ENCODE measurements at places on chromosomes 6 and 20.

DNA sequence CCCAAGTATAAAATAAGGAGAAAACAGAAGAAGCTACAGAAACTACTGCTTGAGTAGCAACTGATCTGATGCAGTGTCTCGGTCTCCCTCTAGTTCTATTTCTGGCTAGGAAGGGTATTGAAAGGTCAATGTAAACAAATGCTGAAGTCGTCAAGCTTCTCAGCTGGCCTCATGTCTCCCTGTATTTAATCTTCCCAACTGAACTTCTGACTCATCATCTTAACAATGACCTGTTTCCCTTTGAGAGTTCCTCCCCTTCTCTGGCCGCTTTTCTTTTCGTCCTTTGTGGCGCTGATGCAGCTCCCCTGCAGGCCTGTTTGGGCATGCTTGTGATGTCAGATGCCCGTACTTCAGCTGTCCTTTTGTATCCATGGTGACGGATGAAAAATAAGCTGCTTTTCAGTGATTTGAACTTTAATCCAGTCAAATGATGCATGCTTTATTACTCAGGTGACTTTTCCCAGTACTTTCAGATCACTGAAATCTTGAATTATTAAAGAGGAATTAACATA is 7.8 kb upstream of the LCA5 start:
- DNase-seq: no peak

GRCh38 chr6:29737707-29738630 is 14.7 kb downstream of the HLA-F start:
- DNase-seq: peak; percentile 37

DNA sequence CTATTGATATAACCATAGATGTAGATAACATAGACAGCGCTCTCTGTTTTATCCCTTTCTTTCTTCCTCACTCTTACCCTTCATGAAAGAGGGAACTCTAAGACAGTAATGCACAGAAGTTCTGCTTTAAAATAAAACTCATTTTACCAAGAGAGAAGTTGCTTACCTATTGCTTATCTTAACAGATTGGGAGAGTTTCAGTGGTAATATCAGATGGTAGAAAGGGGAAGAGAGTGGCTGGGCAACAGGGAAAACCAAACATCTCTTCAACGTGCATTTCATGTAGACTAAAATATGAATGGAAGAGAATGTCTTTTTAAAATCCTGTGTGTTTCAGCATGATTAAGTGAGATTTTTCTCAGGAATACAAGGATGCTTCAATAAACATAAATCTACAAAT is 45.3 kb upstream of the SIRPG start:
- DNase-seq: no peak

DNA sequence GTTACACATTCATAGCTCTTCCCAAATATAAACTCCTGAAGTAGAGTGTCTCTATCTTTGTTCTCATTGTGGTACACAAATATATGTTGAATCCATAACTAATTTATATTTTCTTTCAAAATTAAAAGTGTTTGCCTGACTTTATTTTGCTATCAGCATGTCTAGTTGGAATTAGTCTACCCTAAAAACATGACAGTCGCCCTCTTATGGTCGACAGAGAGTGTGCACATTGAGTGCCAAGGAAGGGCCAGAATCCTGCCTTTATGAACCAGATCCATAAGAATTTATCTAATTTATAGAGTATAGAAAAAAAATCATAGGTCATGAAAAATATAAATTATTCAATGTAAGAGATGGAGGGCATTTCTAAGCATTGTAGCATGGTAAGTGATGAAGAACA is 12.3 kb upstream of the DEFB112 start:
- no peak for DNase-seq

- peak; percentile 30 for DNase-seq
Observed at GRCh38 chr20:44745598-44746366, at the start of gene KCNK15. Gene KCNK15, plus strand, starts transcription at chr20:44745865. Its CDS starts 46 bp downstream, at chr20:44745911.

GRCh38 chr6:139891471-139891870 is 517.0 kb upstream of the CITED2 start:
- DNase-seq: no peak

- DNase-seq: no peak
Observed at GRCh38 chr20:10911298-10911697, 237.5 kb upstream of the JAG1 start.

- no peak for DNase-seq
Observed at GRCh38 chr6:150363733-150364132, 5.1 kb upstream of the IYD start.

DNA sequence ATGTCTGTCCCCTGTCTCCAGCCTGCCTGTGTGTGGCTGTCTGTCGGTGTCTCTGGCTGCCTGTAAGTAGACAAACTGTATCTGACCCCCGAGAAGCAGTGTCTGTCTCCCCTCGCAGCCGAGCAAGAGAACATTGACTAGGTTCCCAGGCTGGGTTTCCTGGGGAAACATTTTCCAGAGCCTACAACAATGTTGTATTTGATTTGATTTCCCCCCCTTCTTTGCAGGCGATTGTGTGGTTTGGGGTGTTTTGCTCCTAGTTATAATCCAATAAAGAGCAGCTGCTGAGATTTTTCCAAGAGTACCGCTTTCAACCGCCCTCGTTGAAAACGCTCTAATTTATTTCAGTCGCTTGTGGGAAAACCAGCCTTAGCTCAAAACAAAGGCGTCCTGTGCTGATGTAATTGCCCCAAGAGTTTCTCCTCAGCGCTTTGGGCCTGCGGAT is 92.6 kb downstream of the CDC5L start:
- DNase-seq: no peak

DNA sequence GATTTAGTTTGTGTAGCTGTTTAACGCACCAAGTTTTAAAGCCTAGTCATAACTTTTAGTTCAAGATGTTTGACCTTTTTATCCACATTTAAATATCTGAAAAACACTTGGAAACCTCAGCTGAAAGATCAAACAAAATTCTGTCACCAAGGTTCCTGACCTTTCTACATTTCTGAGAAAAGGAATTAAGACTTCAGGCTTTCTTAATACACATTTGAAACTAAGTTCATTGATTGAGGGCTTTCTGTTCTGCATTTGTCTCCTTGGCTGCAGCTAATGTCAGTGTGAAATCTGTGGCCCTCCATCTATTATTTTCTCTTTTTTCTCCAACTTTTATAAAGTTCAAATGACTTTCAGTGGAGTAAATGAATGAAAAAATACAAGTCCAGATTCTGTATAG is 22.7 kb upstream of the FBXL4 start:
- no peak for DNase-seq

- no peak for DNase-seq
Observed at GRCh38 chr6:125129354-125129753, 24.2 kb upstream of the TPD52L1 start.

DNA sequence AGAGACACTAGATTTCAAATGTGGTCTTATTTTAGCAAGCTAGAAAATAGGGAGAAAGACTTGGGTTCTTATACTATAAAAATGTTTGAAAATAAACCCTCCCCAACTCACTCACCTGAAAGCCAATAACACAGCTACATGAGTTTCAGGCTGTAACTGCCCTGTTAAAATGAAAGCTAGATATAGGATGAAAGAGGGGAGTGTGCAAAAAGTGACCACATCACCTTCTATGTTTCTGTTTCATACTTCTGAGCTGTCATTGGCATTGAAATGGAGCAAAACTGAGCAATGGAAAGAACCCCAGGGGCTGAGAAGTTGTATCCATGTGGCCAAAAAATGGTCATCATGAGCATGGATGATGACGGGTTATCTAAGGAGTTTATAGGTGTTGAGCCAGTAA is 148.1 kb upstream of the TENT5A start:
- no peak for DNase-seq

- no peak for DNase-seq
Observed at GRCh38 chr20:47821481-47822100, 36.3 kb upstream of the SULF2 start.

GRCh38 chr20:22339946-22340345 is 244.4 kb downstream of the FOXA2 start:
- DNase-seq: no peak

DNA sequence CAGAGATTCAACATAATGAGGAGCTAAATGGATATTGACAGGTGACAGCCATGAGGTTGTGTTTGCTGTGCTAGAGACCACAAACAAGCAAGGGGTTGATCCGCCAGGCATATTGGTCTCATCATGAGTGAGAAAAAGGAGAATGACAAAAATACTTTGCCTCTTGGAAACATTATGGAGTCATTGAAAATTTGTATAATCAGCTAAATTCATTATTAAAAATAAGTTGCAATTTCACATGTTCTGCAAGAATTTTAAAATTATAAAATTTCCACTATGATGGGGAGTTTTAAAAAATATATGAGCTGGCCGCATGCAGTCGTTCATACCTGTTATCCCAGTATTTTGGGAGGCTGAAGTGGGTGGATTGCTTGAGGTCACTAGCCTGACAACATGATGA is 912.3 kb upstream of the SLC35B3 start:
- no peak for DNase-seq

GRCh38 chr6:45697605-45698004 is 318.1 kb downstream of the CLIC5 start:
- DNase-seq: no peak

DNA sequence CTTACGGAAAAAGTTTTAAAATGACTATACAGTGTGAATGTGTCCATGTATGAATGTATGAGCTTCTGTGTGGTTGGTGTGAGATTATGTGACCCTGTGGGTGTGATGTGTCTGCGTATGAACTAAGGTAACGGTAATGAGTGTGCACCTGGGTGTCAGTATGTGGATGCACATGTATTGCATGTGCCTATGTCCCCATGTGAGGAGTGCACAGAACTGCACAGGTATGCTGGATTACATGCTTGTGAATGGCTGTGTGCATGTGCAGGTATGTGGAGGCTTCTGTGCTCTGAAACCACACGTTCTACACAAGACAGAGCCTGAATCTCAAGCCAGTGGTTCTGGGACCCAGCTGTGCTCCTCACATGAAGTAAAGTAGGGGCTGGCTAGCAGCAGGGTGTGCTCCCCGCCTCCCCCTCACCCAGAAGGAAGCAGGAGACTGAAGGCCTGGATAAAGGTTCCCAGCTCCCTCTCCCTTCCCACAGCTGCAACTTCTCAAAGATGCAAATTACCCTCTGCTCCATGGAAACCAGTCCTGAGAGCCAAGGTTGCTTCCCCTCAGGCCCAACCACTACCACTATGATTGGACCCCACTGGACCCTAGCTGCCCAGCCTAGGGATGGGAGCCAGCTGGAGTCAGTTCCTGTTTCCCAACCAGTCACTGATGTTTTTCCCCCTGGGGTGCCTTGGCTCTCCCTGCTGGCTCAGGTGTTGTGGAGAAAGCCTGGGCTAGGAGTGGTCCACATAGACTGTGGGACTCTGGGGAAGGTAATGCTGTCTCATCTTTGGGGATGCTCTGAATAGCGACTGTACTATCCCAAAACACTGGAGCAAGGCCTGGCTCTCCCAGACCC is 24.8 kb upstream of the SPDEF start:
- no peak for DNase-seq

DNA sequence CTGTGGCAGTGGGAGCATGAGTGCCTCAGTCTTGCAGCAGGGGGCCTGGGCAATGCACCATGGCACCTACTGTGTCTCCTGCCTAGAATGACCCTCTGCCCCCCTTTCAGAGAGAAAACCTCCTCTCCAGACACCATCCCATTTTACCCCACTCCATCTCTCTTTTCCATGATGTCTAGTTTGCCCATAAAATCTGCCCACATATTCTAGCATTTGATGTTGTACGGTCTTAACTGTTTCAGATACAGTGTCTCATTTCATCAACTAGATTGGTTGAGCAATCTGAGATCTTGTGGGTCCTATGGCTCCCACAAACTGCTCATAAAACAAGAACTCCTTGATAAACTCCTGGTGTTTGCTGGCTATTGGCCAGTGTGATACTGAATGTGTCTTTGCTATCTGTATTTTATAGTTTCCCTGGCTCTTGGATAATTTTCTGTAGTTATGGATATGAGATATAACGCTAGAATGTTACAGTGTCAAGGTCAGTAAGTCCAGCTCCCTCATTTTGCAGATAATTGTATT is 8.1 kb downstream of the PNPLA1 start:
- no peak for DNase-seq

DNA sequence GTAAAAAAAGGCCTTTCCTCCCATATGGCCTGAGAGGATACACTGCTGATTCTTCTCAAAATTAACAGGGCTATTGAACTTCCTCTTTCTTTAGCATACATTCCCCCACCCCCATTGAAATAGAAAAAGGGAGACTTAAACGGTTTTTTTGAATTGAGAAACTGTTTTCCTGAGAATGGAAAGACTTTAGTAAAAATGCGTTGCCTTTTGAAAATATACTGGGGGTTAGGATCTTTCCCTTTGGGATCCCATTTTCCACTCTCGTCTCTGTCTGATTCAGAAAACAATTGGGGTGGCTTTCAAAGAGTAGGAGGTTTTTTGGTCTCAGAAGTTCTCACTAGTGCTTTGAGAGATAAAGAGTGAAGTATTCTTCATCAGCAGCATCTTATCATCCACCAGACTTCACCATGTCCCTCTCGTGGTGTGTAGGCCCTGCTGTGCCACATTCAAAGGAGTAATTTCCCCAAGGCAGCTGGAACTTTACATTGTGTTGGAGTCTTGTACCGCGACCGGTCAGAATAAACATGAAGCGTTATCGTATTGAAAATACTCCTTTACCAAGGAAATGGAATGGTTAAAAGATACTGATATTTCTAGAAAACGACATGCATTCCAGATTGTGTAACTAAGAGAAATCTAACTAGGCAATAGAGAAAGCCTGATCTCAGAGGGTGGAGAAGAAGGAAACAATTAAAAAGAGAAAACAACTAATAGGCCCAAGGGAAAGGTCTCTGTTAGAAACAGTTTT is 10.6 kb downstream of the MYB start:
- no peak for DNase-seq

DNA sequence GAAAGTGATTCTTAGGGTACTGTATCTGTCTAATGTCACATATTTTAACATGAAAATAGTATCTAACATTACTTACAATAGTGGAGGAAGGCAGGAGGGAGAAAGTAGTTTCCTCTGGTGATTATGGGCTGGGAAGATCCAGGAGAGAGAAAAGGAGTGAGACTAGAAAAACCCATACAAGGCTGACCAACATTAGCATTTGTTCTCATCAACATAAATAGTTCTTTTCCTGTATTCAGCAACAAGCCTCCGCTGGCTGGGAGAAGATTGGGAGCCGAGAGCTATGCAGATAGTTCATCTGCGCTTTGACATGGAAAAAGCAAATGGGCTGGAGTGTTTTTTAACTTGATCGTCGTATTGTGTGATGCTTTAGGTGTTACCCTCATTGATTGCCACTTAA is 239.4 kb downstream of the PHACTR1 start:
- no peak for DNase-seq

GRCh38 chr6:119686644-119687043 is 337.1 kb upstream of the MAN1A1 start:
- DNase-seq: no peak

DNA sequence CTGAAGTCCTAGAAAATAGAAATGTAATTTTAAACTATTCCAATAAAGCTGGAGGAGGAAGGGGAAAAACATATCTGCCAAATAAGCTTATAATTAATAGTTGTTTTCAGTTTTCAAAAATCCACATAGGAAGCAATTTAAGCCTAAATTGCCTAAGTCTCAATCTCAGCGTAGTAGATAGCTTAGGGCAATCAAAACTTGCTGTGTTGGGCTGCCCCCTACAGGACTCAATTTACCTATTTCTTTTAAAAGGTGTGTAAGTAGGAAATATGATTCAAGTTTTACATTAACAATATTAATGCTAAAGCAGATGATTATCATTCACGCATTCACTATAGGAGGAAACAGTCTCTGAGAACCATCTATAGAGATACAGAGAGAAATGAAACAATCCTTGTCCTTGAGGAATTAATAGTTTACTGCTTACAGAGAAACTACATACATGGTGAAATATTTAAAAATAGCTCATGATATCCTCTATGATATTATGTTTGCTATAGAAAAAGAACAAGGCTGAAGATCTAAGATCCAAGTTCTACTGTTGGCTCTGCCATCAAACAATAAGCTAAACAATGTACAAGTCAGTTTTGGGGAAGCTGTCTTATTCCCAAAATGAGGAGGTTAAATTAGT is 102.1 kb downstream of the ATG5 start:
- DNase-seq: peak; percentile 39

GRCh38 chr20:37406010-37406998 is 60.4 kb downstream of the SRC start:
- DNase-seq: no peak
